ENCODE measurements at places on chromosomes 4 and X. TPM values are rescaled to one million over a fixed set of nuclear protein-coding genes. Genes with fewer than 3 reads are reported as not detected.

FRAS1 gene
- total RNA-seq: 3.2 TPM

DYNLT3 gene
- 18.5 TPM for total RNA-seq

TMEM255A gene
- total RNA-seq: 0.33 TPM

FREM3 gene
- total RNA-seq: not detected

CACNA1F gene
- not detected for total RNA-seq

TLR2 gene
- 0.85 TPM for total RNA-seq

ZDHHC15 gene
- total RNA-seq: not detected

SPON2 gene
- total RNA-seq: 0.27 TPM

RHOXF2B gene
- not detected for total RNA-seq

CTSO gene
- 0.89 TPM for total RNA-seq

NALF2 gene
- total RNA-seq: 5.7 TPM

OTC gene
- not detected for total RNA-seq

SPOCK3 gene
- 0.22 TPM for total RNA-seq

MAGEB1 gene
- not detected for total RNA-seq

NAAA gene
- total RNA-seq: 24.8 TPM

CT45A3 gene
- 0.12 TPM for total RNA-seq

RHOH gene
- 0.20 TPM for total RNA-seq

C4orf36 gene
- 1.3 TPM for total RNA-seq

CYTL1 gene
- total RNA-seq: not detected

SSX2 gene
- not detected for total RNA-seq

CLDN34 gene
- not detected for total RNA-seq

NAT8L gene
- total RNA-seq: 12.5 TPM

SMIM31 gene
- not detected for total RNA-seq

LSM6 gene
- total RNA-seq: 32.1 TPM

RRH gene
- total RNA-seq: 0.06 TPM

MAGED4B gene
- total RNA-seq: 10.0 TPM

CABS1 gene
- total RNA-seq: not detected

NXF2B gene
- not detected for total RNA-seq

XK gene
- 0.43 TPM for total RNA-seq

RNF175 gene
- total RNA-seq: not detected

VCX2 gene
- total RNA-seq: not detected

ARMCX2 gene
- total RNA-seq: not detected

HERC5 gene
- total RNA-seq: 4.3 TPM

FRMPD4 gene
- total RNA-seq: 0.04 TPM

All from A549 treated with dexamethasone at 1 μM for 4 hours (cell line).